ENCODE measurements at places on chromosomes 16 and 17.

DNA sequence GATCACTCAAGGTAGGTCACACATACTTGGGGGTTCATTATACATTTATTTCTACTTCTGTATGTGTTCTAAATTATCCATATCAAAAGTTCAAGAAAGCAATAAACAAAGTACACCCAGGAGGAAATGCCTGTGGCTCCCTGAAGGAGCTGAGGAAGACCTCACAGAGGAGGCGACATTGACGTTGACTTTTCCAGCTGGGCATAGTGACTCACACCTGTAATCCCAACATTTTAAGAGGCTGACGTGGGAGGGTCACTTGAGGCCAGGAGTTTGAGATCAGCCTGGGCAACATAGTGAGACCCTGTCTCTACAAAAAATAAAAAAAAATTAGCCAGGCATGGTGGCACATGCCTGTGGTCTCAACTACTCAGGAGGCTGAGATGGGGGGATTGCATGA is 16.3 kb downstream of the ITGAD start:
- DNase-seq, result no peak

DNA sequence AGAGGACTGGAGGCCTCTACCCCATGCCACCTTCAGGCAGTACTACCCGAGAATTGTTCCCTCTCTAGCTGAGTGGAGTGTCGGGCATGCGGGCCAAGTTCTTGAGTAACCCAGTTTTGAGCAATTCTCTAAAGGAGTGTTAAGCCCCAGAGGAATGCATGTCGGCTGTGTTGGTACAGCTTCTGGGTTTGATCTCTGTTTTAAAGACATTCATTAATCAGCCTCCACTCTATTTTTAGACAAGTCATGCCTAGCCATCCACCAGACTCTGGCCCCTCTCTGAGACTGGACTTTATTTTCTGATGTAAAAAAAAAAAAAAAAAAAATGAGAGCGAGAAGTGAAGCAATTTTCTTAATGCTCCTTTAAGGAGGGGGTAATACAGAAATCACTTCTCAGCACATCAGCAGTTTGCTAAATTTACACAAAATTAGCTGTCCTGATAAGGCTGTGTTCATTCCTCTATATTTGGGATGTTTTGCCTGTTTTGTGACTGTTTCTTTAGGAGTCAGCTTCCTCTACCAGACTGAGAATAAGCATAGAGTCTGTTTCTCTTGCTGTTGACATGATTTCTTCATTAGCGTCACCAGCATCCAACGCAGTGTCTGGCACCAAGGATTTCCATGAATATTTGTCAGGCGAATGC is 88.7 kb downstream of the AXIN2 start:
- no peak for DNase-seq

GRCh38 chr16:86662195-86662594 is 83.8 kb downstream of the FOXL1 start:
- DNase-seq, result no peak

DNA sequence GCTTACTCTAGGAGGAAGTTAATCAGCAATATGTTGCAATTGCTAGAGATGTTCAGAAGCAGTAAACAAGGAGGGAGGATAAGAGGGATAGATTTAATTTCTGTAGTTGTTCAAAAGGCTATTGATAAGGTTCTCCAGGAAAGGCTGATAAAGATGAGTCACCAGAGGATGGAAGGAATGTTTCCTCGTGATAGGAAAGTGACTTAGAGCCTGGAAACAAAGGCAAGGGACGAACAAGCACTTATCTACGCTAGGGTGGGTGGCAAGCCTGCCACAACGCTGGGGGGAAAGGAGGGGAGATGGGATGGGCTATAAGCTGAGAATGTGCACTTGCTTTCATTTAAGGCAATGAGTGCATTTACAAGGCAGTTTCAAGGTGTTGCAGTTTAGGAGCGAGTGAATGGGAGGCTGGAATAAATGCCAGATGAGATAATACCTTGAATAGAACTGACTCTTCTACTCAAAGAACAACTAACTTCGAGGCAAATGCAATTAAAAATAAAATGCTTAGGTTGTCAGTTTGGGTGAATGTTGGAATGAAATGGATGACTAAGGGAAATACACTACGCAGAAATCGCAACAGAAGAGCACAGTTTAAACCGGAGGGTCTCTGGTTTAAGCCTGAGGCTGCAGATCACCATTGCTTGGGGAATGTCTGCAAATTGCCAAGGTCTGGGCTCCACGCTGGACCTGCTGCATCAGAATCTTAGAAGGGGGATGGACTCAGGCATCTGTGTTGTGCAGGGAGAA is 76.0 kb upstream of the RBBP6 start:
- DNase-seq, result no peak

GRCh38 chr16:31466381-31466841 is 5.5 kb upstream of the TGFB1I1 start:
- DNase-seq, result no peak

DNA sequence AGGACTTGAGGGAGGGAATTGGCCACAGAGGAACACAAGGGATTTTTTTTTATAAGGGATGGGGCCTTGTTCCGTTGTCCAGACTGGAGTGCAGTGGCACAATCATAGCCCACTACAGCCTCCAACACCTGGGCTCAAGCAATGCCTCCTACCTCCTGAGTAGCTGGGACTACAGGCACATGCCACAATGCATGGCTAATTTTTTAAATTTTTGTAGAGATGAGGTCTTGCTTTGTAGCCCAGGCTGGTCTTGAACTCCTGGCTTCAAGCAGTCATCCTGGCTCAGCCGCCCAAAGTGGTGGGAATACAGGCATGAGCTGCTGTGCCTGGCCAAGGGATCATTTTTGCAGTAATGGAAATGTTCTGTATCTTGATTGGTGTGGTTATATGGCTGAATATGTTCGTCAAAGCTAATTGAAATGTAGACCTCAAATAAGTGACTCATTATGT is 56.9 kb downstream of the VMP1 start:
- DNase-seq, result no peak

GRCh38 chr17:28928061-28928460 is 23.3 kb downstream of the PHF12 start:
- DNase-seq, result no peak

DNA sequence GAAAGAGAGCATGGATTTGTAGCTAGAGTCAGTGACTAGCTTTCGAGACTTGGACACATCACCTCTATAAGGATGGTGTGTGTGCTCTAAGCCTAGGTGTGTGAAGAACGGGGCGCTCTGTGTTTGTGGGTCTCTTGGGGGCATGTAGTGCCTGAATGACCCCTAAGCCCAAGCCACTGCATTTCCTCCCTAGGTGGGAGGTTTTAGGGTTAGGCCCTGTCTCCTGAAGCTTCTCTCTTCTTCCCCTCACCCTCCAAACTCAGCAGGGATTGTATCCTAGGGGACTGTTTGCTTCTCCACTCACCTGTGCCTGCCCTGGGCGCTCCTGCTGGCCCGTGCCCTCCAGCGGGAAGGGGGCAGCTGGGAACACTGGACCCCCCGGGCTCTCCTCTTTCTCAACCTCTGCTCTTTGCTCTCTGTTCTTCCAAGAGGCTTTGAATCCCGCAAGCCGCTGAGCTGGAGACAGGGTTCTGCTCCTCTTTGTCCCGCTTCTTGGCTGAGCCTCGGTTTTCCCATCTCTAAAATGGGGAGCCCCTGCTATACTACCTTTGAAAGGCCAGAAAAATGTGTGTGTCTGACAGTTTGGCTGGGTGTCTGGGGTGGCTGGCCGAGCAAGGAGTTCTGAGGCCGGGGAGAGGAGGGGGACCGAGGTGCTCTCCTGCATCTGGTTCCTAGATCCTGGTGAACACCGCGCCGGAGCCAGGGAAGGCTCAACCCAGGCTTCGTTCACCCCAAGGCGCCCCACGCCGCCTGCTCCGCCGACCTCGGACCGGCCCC is 810 bp downstream of the CYGB start:
- DNase-seq, result no peak

DNA sequence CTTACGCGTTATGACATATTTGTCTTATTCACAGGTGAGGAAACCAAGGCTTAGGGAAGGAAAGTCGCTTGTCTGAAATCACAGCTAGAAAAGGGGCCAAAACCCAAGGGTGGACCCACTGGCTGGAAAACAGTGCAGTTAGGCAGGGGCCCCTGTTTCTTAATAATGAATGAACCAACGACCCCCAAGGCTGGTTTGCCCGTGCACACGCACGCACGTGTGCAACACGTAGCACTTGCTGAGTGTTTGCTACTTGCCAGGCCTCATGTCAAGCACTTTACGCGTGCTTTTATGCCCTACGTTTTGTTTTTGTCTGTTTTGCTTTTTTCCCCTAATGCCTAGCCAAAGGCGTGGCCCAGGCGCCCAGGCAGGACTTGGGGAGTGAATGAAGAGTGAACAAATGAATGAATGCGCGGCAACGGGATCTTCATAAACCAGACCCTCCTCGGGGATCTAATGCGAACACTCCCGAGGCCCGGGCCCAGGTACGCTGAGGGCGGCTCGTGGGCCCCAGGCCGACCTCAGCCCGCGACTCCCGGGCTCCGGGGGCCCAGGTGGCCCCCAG is 571 bp upstream of the USP10 start:
- no peak for DNase-seq

GRCh38 chr17:71180801-71181385 is 939.9 kb upstream of the SOX9 start:
- peak; percentile 84 for DNase-seq

- peak; percentile 64 for DNase-seq
Observed at GRCh38 chr16:8571061-8571596, 19.2 kb downstream of the TMEM114 start.

DNA sequence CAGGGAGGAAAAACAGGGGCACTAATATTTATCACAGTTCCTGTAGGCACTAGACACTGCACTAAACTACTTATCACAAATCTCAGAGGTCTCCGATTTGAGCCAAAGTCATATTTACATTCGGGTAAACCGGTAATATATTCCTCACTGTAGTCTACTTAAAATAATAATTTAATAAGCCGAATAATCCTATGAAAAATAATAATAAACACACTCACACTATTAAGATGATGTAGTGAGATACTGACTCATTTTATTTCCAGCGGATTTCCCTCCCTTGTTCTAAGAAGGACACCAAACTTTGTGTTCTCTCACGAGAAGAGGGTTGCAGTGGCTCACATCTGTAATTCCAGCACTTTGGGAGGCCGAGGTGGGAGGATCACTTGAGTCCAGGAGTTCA is 36.6 kb upstream of the TNRC6A start:
- DNase-seq, result no peak

DNA sequence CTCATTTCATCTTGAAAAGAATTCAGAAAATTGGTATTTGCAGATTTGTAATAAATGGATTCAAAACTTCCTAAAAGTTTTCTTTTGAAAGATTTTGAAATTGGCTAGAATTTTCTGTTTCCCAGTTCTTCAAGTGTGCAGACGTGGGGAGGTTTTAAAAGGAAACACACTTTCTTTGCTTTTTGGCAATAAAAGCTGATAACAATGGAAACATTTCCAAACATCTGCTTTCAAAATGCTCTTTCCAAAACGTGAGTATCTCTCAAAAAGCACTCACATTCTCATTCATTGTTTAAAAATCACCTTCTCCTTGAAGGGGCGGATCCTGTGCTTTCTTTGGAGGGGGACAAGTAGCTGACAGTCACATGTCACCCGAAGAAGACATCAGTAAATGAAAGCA is 8.6 kb upstream of the GSG1L start:
- DNase-seq, result no peak

DNA sequence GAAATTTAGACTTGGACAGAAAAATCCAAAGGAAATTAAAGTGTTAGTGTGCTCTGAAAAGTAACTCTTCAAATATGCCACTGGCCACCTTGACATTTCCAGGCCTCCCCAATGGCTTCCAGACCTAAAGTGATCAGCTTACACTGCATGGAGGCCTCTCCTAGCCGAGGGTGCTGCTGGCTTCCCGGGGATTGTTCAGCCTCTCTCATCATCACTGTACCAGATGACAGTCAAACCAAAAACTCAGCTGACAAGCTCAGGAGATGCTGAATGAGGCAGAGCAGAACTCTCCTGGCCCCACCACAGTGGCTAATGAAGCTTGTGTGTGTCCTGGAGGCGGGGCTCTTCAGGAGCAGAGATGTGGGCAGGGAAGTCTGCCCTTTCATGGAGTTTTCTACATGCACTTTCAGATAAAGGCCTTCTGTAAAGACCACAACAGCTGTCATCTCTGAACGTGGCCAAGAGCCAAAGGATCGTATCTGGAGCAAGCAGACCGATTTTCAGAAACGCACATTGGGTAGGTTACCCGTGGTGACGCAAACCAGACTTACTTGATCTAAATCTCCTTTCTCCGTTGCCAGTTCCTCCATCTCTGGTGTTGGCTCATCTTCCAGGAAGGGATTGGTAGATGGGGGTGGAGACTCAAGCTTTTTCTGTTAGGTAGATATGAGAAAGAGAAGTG is 113.3 kb downstream of the VPS53 start:
- no peak for DNase-seq

DNA sequence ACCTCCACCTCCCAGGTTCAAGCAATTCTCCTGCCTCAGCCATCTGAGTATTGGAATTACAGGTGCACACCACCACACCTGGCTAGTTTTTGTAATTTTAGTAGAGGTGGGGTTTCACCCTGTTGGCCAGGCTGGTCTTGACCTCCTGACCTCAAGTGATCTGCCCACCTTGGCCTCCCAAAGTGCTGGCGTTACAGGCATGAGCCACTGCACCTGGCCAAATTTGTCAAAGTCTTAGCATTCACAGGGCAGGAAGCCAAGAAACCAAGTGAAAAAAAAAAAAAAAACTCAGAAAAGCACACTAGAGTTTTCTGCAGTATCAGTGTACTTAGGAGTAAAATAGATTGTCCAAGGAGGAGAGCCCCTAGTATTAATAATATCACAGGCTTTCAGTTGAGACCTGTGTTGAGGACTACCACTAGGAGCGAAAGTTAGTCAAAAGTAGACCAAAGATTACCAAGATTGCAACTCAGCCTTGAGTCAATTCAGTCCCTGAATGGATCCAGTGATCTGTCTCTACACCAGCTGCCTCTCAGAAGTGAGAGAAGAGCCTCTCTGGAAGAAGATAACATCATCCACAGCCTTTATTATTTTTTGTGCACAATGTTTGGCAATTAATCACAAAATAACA is 159.7 kb downstream of the CEP112 start:
- DNase-seq, result no peak

GRCh38 chr16:10521681-10522274 is 58.6 kb downstream of the EMP2 start:
- no peak for DNase-seq

DNA sequence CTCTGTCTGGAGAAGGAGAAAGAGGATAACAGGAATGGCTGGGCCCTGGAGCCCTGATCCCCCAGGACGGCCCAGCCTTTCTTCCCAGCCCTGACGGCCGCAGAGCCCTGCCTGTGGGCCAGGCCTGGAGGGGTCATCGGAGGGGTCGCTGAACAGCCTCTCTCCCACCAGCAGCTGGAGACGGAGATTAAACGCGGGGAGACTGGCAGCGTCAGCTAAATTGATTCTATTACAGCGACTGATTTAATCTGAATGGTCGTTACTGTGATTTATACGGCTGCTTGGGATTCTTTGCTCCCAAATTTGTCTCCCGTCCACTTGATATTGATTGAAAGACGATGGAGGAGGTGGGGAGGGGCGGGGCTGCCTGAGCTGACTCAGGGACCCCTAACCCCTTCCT is 7.1 kb upstream of the CDH15 start:
- no peak for DNase-seq

GRCh38 chr17:43644081-43644480 is 17.6 kb downstream of the MEOX1 start:
- DNase-seq, result no peak
